Liver (tissue), 10 donors: ENCODE measurements at places on chromosomes 6 and 20. TPM values are rescaled to one million over a fixed set of nuclear protein-coding genes. Genes with fewer than 3 reads are reported as not detected.

SRMS gene
- total RNA-seq, result not detected

IL17A gene
- total RNA-seq, result not detected

MYCT1 gene
- 9.1 TPM for total RNA-seq

TBX18 gene
- total RNA-seq, result 0.59 TPM

TRAPPC3L gene
- total RNA-seq, result 0.08 TPM

GINS1 gene
- total RNA-seq, result 0.25 TPM

EDN1 gene
- total RNA-seq, result 0.70 TPM

NPEPL1 gene
- 8.0 TPM for total RNA-seq

ERVFRD-1 gene
- 0.14 TPM for total RNA-seq

SLA2 gene
- 1.6 TPM for total RNA-seq

ANKRD66 gene
- total RNA-seq, result not detected

PDE10A gene
- 1.7 TPM for total RNA-seq

MCCD1 gene
- not detected for total RNA-seq

SIRPG gene
- 0.42 TPM for total RNA-seq

UNC5CL gene
- total RNA-seq, result 16.2 TPM

PROKR2 gene
- total RNA-seq, result not detected

INSM1 gene
- not detected for total RNA-seq
